ENCODE measurements at places on chromosomes 16 and 17. TPM values are rescaled to one million over a fixed set of nuclear protein-coding genes. Genes with fewer than 3 reads are reported as not detected.

DNA sequence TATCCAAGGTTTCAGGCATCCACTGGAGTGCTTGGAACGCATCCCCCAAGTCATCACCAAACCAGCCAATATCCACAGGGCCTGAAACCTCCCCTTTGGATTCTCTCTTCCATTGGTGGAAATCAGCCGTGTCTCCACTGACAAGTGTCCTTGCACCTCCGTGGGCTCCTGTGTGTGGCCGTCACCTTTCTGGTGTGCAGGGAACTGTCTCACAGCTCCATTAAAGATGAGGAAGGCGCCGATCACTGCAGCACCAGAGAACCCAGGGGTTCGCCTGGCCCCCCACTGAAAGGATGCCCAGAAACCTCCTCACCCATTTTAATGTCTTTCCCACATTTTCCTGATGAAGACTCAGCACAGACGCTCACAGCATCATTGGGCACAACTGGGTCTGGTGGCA lies 17.8 kb upstream of the METRNL start:
- no peaks in the 10 kb centered on the region for H3K36me3 ChIP-seq
- no peak overlapping the region for H3K4me3 ChIP-seq
- no peaks in the 10 kb centered on the region for H3K27me3 ChIP-seq
- no peak for DNase-seq
- no peak overlapping the region for H3K27ac ChIP-seq

GRCh38 chr16:77308163-77308561 lies 109.0 kb downstream of the SYCE1L start:
- H3K36me3 ChIP-seq: no peaks in the 10 kb centered on the region
- no peaks in the 10 kb centered on the region for H3K4me1 ChIP-seq
- H3K4me3 ChIP-seq: no peak overlapping the region
- no peak overlapping the region for H3K27ac ChIP-seq
- H3K27me3 ChIP-seq: no peaks in the 10 kb centered on the region
- DNase-seq: no peak

DNA sequence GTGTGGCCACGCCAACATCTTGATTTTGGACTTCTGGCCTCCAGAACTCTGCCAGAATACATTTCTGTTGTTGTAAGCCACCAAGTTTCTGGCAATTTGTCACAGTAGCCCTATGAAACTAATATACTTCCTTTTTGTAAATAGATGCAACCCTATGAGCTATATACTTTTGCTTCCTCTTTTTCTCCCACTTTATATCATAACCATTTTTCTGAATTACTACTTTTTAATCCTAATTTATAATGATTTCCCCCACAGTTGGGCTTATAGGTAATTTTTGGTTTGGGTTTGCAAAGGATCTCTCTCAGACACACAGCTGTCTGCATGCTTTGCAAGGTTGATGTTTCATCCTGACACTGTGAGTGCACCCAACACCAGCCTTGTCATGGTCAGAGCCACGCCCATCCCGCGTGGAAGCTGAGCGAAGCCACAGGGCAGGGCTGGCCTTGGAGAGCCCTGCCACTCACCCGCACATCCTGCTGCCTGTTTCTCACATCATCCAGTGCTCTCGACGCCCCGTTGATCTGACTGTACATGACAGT lies 5.8 kb downstream of the TRIM25 start:
- DNase-seq: peak; percentile 75
- no peak overlapping the region for H3K27ac ChIP-seq
- H3K4me3 ChIP-seq: no peak overlapping the region
- no peaks in the 10 kb centered on the region for H3K27me3 ChIP-seq

DNA sequence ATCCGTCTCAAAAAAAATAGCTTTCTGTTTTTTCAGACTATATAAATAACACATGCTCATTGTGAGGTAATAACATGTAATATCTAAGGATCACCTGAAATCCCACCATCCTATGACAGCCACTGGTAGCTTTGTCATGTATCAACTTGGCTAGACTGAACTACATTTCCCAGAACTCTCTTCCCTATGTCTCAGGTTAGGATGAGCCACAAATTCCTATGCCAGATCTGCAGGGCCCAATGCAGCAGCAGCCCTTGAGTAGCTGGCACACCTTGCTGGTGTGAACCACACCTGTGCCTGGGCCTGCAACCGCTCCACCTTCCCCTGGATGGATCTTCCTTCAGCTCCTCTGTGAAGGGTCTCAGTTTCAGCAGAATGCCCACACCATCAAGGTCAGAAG lies 28.1 kb downstream of the OGFOD1 start:
- H3K27ac ChIP-seq: no peak overlapping the region
- H3K4me1 ChIP-seq: no peaks in the 10 kb centered on the region
- H3K27me3 ChIP-seq: no peaks in the 10 kb centered on the region
- no peak for DNase-seq
- no peaks in the 10 kb centered on the region for H3K36me3 ChIP-seq

GRCh38 chr16:35628976-35629375 lies 2169.6 kb downstream of the TP53TG3F start:
- no peaks in the 10 kb centered on the region for H3K36me3 ChIP-seq
- H3K4me3 ChIP-seq: no peak overlapping the region
- H3K4me1 ChIP-seq: no peaks in the 10 kb centered on the region

DNA sequence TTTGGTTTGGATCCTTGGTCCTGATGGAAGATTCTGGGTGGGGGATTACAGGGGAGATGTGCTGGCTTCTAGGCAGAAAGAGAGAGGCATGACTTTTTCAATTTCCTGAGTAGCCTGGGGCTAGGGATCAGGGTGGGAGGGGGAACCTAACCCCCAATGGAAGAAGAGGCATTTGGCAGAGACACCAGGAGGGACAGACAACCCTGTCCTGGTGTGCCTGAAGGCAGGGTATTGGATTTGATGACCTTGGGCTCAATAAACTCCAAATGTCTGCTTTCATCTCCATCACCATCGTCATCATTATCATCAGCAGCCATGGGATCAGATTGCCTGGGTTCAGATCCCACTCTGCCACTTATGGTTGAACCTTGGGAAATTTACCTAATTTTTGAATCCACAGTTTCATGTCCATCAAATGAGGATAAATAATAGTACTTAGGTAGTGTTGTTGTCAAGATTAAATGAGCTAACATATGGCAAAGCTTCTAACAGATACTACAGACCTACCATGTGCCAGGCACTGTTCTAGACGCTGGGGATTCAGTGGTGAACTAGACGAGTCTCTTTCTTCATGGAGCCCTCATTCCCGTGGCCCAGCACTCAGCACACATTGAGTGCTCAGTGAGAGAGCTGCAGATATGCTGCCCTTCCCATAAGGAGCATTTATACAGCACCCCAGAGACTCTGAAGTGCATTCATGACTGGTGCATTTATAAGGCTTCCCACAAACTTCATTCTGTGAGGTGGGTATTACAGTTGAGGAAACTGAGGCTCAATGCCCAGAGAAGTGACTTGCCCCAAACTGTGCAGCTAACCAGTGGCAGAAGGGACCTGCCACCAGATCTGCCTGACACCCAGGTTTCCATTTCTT lies 26.8 kb downstream of the IGFBP4 start:
- H3K36me3 ChIP-seq: no peaks in the 10 kb centered on the region
- no peaks in the 10 kb centered on the region for H3K4me1 ChIP-seq
- no peak for DNase-seq

DNA sequence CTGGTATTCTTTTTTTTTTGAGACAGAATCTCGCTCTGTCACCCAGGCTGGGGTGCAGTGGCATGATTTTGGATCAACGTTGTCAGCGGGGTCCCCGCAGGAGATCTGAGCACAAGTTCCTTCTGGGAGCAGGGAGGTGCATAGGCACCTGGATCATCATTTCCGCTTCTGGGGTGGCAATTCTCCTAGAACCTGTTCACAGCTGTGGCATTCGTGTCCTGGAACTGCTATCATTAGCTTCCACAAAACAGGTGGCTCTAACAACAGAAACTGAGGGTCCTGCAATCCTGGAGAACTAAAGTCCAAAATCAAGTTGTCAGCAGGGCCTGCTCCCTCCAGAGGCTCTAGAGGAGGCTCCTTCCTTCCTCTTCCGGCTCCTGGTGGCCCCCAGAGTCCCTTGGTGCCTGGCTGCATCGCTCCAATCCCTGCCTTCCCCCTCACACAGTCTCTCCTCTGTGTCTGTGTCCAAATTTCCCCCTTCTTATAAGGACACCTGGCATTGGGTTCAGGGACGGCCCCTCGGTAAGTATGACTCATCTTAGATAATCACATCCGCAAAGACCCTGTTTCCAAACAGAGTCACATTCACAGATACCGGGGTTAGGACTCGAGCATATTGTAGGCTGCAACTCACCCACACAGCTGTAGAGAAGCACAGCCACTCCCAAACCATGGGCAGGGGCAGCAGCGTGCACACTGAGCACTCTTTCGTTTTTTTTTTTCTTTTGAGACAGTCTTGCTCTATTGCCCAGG lies 43.5 kb upstream of the KLHDC4 start:
- no peaks in the 10 kb centered on the region for H3K36me3 ChIP-seq
- H3K27ac ChIP-seq: no peak overlapping the region
- peaks cover 19% of the 10 kb centered on the region for H3K4me1 ChIP-seq
- no peak for DNase-seq
- no peaks in the 10 kb centered on the region for H3K27me3 ChIP-seq

GRCh38 chr16:1762879-1763520 lies 8.3 kb downstream of the NME3 start:
- no peaks in the 10 kb centered on the region for H3K36me3 ChIP-seq
- DNase-seq: no peak
- H3K4me1 ChIP-seq: no peaks in the 10 kb centered on the region

GRCh38 chr17:83170571-83171260 lies 91.3 kb downstream of the METRNL start:
- no peaks in the 10 kb centered on the region for H3K36me3 ChIP-seq
- no peak for DNase-seq
- no peaks in the 10 kb centered on the region for H3K27me3 ChIP-seq

DNA sequence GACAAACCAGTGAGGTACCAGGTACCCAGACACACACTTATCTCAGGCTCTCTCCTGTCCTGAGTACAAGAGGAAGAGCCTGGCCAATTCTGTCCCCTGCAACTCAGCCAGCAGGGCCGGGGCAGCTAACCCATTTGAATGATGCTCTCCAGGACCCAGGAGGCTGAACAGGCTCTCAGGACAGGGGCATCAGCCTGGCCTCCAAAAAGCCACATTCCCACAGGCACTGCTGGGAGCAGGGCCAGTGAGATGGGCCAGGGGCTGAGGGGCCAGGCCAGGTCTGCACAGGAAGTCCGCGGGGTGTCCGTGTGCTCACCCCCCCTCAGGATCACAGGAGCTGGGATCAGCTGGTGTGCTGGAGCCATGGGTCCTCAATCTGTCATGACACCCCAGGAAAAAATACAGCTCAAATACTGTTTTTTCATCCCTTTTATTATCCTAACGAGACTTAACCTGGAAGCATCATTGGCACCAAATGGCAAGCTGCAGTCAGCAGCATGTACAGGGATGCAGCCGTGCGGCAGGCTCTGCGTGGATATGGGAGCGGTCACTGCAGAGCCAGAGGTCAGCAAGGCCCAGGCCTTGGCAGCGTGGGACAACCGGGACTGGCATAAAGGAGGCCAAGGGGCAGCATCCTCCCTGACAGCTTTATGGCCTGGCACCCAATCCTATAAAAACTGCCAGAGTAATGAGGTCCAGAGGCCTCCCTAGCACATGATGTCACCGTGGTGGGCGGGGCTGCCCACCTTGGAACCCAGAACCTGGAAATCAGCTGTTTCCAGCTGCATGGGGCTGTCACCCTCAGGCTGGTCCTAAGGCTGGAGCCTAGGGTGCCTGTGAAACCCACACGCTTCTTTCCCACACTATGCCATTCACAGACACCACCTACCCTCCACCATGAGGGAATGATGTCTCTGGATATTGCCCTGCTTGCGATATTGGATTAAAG lies 276.7 kb downstream of the C16orf95 start:
- no peak overlapping the region for H3K4me3 ChIP-seq
- H3K36me3 ChIP-seq: no peaks in the 10 kb centered on the region
- H3K27ac ChIP-seq: no peak overlapping the region
- no peaks in the 10 kb centered on the region for H3K27me3 ChIP-seq
- peaks cover 17% of the 10 kb centered on the region for H3K4me1 ChIP-seq

DNA sequence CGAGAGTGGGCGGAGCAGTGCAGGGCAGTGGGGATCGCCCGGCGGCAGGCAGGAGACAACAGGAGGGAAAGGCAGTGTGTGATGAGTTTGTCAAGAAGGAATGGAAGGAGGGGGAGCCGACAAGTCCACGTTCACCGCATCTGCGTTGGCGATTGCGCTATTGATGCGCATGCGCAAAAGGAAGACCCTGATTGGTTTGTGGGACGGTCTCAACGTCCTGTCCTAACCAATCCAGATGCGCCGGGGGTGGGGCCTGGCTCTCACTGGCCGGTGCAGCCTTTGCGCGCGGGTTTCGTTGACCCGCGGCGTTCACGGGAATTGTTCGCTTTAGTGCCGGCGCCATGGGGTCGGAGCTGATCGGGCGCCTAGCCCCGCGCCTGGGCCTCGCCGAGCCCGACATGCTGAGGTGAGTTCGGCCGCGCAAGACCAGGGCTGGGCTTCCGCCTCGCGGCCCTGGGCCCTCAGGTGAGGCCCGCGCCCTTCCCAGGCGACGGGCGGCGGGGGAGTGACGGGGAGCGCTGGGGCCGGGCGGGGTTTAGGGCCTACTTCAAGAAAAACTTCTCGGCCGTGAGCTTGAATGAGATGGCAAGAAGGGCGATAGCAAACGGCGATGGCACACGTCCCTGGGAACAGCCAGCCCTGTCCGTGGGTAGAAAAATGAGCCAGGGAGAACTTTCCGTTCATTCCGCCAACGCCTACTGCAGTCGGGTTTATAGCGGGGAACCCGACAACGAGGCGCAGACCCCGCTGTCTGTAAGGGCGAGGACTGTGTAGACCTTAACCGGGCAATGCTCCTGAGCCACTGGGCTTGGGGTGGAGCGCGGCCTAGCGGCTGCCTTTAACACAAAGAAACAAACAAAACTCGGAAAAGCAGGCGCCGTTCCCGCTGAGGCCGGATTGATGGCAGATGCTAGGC lies at the start of gene ORC6:
ORC6 (plus strand) TSS at position 295 of the 916 bp plus-strand sequence; CDS start at position 342, 47 bp downstream.
- H3K27ac ChIP-seq: peak within 1 kb of the TSS; percentile 92
- H3K4me1 ChIP-seq: peaks cover 53% of the 10 kb centered on the region
- peak; percentile 98 for DNase-seq
- H3K27me3 ChIP-seq: no peaks in the 10 kb centered on the region
- no peaks in the 10 kb centered on the region for H3K36me3 ChIP-seq

- peaks cover 38% of the 10 kb centered on the region for H3K4me1 ChIP-seq
- no peaks in the 10 kb centered on the region for H3K36me3 ChIP-seq
- H3K27me3 ChIP-seq: no peaks in the 10 kb centered on the region
- peak overlapping the region; percentile 96 for H3K27ac ChIP-seq
- DNase-seq: no peak
- H3K4me3 ChIP-seq: peak overlapping the region; percentile 75
Observed at GRCh38 chr17:67993998-67994361, 2.3 kb downstream of the C17orf58 start.

Gene AOC2
- polyA plus RNA-seq: 0.23 TPM

Gene PPP1R1B
- polyA plus RNA-seq: 2.5 TPM

Gene ASGR1
- polyA plus RNA-seq: 0.64 TPM

Gene SCNN1G
- polyA plus RNA-seq: not detected

Gene ODAD4
- 0.69 TPM for polyA plus RNA-seq

All from heart left ventricle (tissue), 16 donors.